Hepatic stellate cell (primary cell): ENCODE measurements at places on chromosomes 6 and 20.

- DNase-seq: no peak
Observed at GRCh38 chr6:137115658-137116057, 57.8 kb downstream of the IL22RA2 start.

- DNase-seq: no peak
Observed at GRCh38 chr6:36971921-36972673, 13.9 kb downstream of the MTCH1 start.

DNA sequence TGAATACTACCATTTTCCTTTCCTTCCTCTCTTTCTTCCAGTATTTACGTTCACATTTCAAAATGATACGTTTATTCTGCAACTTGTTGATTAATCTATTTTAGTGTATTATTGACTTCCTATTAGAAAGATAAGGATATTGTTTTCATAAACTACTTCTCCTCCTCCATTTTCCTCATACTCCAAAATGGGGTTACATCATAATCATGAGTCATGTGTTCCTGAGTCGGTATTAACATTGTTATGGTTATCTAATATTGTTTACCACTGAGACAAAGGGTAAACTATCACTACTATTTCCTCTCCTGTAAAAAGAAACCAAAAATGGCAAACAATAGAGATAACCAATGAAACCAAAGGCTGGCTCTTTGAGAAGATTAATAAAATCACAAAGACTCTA, 126.5 kb upstream of the CDYL start:
- DNase-seq: no peak

DNA sequence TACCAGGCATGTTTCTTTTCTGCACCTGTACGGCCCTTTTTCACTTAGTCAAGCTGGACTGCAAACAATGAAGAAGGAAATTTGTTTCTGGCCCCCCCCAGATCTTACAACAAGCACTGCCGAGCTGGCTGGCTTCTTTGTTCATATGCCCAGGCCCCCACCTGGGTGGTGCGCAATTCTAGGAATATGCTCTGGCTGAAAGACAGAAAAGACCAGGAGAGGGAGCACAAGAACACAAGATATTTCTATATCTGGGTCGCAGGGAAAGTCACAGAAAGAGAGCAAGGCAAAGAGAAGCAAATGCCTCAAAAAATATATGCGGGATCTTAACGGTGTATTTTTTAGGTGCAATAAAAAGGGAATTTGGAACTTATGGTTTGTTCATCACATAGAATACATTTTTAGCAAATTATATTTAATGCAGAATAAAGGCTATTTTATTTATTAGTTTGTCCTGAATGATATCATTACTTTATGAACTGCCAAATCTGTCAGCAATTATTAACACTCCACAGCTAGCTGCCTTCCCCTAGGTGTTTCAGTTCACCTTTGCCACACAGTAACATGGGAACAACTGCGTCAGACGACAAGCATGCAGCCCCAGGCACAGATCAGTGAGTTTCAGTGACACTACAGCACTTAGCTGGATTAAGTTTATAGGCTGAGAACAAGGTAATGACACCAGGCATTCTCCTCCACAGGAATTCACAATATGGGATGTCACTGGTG, 76.5 kb downstream of the GJA10 start:
- DNase-seq: peak; percentile 29

- no peak for DNase-seq
Observed at GRCh38 chr20:54435015-54435414, 40.4 kb upstream of the DOK5 start.

DNA sequence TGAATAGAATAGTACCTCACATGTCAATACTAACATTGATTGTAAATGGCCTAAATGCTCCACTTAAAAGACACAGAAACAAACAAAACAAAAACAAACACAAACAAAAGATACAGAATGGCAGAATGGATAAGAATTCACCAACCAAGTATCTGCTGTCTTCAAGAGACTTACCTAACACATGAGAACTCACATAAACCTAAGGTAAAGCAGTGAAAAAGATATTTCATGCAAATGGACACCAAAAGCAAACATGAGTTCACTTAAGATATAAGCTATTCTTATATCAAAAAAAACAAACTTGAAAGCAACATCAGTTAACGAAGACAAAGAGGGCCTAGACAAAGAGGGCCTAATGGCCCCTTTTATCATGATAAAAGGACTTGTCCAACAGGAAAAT, 47.3 kb upstream of the ZNF133 start:
- no peak for DNase-seq

GRCh38 chr20:57664924-57665588, 44.8 kb downstream of the PMEPA1 start:
- no peak for DNase-seq

GRCh38 chr20:38766071-38766470, 17.8 kb downstream of the ACTR5 start:
- peak; percentile 51 for DNase-seq

GRCh38 chr6:87714093-87714842, 12.2 kb upstream of the AKIRIN2 start:
- DNase-seq: peak; percentile 41

- DNase-seq: no peak
Observed at GRCh38 chr20:8808202-8808535, 260.7 kb upstream of the PLCB4 start.

DNA sequence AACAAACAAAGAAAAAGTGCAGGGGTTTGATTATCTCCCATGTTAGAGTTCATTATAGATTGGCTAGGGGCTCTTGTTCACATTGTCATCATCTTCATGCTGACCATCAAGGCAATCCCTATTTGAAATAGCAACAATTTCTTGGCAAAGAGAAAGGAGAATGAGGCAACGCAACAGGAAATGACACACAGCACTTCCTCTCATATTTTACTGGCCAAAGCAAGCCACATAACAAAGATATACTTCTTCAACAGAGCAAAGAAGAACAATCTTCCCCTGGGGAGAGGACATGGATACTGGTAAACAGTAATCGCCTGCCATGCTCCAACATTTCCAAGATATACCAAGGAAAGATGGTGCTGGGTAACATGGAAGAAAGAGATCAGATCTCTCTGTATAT, 29.8 kb downstream of the EPM2A start:
- no peak for DNase-seq

DNA sequence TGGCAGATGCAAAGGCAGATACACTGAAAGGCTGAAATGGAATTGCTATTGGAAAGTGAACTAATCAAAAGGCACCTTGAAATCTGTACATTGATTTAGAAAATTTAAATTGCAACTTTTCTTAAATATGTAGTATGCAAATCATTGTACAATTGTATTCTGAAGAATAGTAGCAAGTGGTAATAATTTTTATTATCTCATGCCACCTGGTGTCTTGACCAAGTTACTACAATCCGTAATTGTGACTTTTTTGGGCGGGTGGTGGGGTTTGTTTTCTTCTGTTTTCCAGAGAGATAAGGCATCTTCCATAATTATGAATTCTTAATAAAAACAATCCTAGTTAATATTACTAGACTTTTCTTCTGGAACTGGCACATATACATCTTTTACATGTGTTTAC, 12.5 kb upstream of the BCKDHB start:
- DNase-seq: peak; percentile 15

DNA sequence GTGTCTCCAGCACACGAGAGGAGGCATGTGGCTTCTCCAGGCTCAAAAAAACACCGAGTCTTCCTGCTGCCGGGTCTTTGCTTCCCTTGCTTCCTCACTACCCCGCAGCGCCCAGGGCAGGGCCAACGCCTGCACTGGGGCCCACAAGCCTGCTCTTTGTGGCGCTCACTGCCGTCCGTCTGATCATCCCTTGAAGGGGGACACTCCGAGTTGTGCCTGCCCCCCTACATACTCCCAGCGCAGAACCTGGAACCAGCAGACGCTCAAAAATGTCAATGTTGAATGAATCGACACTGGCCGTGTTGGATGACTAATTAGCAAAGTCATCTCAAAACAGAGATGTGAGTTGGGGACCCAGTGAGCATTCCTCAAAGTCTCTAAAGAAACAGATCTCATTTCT, 8.1 kb upstream of the ARFGAP1 start:
- DNase-seq: no peak

DNA sequence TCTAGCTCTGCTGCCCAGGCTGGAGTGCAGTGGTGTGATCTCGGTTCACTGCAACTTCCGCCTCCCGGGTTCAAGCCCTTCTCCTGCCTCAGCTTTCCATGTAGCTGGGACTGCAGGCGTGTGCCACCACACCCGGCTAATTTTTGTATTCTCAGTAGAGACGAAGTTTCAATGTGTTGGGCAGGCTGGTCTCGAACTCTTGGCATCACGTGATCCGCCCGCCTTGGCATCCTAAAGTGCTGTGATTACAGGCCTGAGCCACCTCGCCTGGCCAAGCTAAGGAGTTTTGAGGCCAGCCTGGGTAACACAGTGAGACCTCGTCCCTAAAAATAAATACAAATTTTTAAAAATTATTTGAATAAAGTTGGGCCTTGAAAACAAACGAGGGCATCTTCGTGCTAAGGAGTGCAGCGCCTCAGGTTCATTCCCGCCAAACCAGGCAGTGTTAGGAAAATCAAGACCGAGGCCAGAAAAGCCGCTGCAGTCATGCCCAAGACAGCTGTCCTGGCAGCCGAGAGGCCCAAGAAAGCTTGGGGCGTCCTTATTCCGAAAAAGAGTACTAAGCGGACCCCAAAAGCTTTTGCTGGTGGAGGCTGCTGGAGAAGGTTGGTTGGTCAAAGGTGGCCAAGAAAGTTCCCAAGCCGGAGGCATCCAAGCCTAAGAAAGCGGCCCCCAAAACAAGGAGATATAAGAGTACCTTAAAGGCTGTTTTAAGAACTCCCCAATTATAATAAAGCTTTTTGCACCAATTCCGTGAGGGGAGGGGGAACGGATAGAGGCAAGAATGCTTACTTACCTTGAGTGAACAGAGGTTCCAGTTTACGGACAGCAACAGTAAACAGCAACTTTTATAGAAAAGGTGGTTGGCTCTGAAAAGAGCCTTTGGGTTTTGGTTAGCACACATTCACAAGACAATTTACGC, 109.0 kb downstream of the HFE start:
- no peak for DNase-seq
